ENCODE measurements at places on chromosomes 5 and 9. TPM values are rescaled to one million over a fixed set of nuclear protein-coding genes. Genes with fewer than 3 reads are reported as not detected.

ZNF354C gene
- 0.71 TPM for total RNA-seq

SPATA31E1 gene
- total RNA-seq: not detected

CDH9 gene
- not detected for total RNA-seq

SIT1 gene
- not detected for total RNA-seq

CTXN3 gene
- total RNA-seq: not detected

LURAP1L gene
- 29.7 TPM for total RNA-seq

IFNA2 gene
- not detected for total RNA-seq

TBC1D2 gene
- total RNA-seq: 8.8 TPM

TNFSF15 gene
- 0.08 TPM for total RNA-seq

SOHLH1 gene
- not detected for total RNA-seq

CCNO gene
- 7.4 TPM for total RNA-seq

PCDHGB2 gene
- 0.11 TPM for total RNA-seq

PCDHGA10 gene
- total RNA-seq: not detected

MYMK gene
- not detected for total RNA-seq

SOX30 gene
- total RNA-seq: not detected

PCDHA9 gene
- not detected for total RNA-seq

GLRA1 gene
- total RNA-seq: not detected

IL3 gene
- not detected for total RNA-seq

PSMD5 gene
- 30.4 TPM for total RNA-seq

SGTB gene
- 6.9 TPM for total RNA-seq

RAB3C gene
- total RNA-seq: not detected

PCDHA12 gene
- total RNA-seq: 2.9 TPM

NOL6 gene
- total RNA-seq: 68.9 TPM

KIF4B gene
- total RNA-seq: not detected

GFI1B gene
- 0.17 TPM for total RNA-seq

CARTPT gene
- not detected for total RNA-seq

FBP1 gene
- total RNA-seq: not detected

PRRX2 gene
- total RNA-seq: 9.5 TPM

SPATA31D4 gene
- total RNA-seq: not detected

PRRT1B gene
- total RNA-seq: 0.35 TPM

C5 gene
- 12.4 TPM for total RNA-seq

TCF7 gene
- total RNA-seq: 11.3 TPM

SPIN1 gene
- total RNA-seq: 37.5 TPM

ZSWIM6 gene
- total RNA-seq: 5.2 TPM

IL5 gene
- not detected for total RNA-seq

ZFP2 gene
- not detected for total RNA-seq

AIF1L gene
- 1.7 TPM for total RNA-seq

NME5 gene
- not detected for total RNA-seq

Measured in A549 treated with Mapracorat at 1 μM for 4 hours (cell line).